Parietal lobe (tissue), 2 donors: ENCODE measurements at places on chromosomes 2 and 18. TPM values are rescaled to one million over a fixed set of nuclear protein-coding genes. Genes with fewer than 3 reads are reported as not detected.

The ELP2 gene
- total RNA-seq, result 197 TPM

The GNAL gene
- 59.8 TPM for total RNA-seq

The CFAP53 gene
- 1.6 TPM for total RNA-seq

The EVX2 gene
- total RNA-seq, result not detected

The TTN gene
- 6.3 TPM for total RNA-seq
